NCI-H2171 treated with DMSO at 0.1 percent for 48 hours (cell line): ENCODE measurements at places on chromosomes 16 and 17.

DNA sequence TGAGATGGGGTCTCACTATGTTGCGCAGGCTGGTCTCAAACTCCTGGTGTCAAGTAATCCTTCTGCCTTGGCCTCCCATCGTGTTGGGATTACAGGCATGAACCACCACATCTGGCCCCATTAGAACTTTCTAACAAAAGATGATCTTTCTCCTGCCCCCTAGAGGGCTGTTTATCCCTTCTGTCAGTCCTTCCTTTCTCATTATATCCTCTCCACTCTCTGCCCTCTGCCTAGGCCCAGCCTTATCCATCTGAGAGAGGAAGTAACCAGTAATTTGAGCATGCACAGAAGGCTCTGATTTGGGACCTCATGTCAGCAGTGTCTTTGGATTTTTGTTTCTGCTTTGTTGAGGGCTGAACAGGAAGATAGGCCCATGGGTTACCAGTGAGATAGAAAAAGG, 4.4 kb upstream of the DHX40 start:
- no peak for DNase-seq

GRCh38 chr17:39352986-39353385, 48.4 kb downstream of the FBXL20 start:
- DNase-seq: no peak

DNA sequence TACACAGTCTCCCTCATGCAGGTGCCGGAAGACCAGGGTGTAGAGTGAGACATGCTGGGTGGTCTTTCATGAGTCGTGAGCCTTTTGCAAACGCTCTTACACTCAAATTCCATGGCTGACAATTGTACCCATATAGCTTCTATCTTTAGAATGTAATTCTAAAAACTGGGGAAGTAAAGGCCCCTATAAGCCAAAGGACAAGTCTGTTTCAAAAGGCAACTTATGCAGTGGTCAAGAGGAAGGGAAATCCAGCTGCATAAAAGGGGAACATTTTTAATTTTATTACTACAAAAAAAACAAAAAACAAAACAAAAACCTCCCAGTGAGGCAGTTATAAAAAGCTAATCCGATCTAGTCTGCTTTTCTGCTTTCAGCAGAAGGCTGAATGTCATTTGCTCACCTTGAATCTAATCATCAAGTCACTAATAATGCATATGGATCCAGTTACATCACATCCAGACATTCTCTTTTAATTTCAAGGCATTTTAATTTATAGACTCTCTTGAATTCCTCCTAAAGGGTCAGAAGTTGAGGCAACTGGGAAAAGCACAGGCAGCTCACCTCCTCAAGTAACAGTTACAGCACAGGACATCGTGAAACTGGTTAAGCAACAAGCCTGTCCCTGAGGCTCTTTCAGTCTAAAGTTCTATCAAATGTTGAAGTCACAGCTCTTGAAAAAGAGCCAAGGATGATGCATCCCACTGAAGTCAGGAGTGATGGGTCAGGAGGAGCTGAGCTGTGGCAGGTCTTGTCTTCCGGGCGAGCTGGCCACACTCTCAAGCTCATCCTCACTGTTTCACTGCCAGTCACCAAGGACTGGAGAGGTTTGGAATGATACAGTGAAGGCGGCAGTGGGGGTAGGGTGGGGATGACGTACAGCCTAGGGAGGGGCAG, 99.7 kb downstream of the VPS53 start:
- DNase-seq: no peak

GRCh38 chr16:85834741-85835140, 35.2 kb downstream of the COX4I1 start:
- no peak for DNase-seq

GRCh38 chr17:31248986-31249834, 47.8 kb downstream of the OMG start:
- no peak for DNase-seq

GRCh38 chr17:8253801-8254200, 4.7 kb downstream of the PFAS start:
- no peak for DNase-seq

GRCh38 chr17:47335101-47335936, 11.6 kb downstream of the EFCAB13 start:
- no peak for DNase-seq

DNA sequence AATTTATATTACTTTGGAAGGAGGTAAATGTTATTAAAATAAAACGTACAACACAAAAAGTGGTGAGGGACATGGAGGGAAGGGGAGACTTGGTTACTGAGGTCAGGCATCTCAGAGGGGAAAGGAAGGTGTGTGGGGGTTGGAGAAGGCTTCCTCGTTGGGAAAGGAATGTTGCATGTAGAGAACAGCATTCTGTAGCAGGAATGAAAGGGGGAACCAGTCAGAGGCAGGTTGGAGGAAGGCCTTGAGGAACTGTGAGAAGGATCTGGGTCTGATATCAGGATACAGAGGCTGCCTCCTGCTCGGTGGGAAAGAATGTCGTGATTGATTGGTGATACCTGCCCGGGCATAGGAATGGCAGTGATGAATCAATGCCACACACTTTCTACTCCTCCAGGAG, 103.3 kb upstream of the ZFHX3 start:
- no peak for DNase-seq

DNA sequence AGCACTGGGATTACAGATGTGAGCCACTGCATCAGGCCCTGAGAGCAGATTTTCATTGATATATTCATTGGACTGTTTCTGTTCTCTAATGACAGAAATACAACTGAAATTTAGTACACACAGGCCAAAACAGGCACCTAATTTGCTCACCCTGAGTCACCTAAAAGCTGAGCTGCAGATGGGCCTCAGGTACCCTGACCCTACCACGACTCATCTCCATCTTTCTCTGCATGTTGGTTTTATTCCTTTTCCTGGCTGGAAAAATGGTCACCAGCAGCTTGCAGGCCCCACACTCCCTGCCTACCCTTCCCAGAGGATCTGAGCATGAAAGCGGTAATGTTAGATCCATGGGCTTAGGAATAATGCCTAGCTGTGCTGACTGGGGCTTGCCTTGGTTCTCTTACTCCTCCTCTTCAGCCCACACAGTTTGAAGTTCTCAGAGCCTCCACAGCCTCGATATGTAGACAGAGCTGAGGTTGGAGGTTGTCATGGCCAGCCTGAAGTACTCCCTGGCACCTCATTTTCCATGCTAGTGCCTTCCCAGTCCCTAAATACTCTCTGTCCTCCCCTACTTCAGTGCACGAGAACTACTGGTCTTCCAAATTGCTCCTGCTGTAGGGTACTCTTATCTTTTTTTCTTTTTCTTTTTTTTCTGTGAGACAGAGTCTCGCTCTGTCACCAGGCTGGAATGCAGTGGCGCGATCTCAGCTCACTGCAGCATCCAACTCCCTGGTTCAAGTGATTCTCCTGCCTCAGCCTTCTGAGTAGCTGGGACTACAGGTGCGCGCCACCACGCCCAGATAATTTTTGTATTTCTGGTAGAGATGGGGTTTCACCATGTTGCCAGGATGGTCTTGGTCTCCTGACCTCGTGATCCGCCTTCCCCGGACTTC, 51.1 kb downstream of the CENPV start:
- DNase-seq: no peak

- DNase-seq: no peak
Observed at GRCh38 chr17:67525239-67526135, 148.4 kb downstream of the PITPNC1 start.

GRCh38 chr16:6068063-6068462, 970.5 kb upstream of the EEF2KMT start:
- DNase-seq: no peak
